ENCODE measurements at places on chromosomes 13 and 19.

- no peak for DNase-seq
These were observed 1070.6 kb downstream of the PCDH9 start for GRCh38 chr13:66159511-66159910.

GRCh38 chr19:38559428-38560401, 58.0 kb downstream of the MAP4K1 start:
- DNase-seq = no peak

DNA sequence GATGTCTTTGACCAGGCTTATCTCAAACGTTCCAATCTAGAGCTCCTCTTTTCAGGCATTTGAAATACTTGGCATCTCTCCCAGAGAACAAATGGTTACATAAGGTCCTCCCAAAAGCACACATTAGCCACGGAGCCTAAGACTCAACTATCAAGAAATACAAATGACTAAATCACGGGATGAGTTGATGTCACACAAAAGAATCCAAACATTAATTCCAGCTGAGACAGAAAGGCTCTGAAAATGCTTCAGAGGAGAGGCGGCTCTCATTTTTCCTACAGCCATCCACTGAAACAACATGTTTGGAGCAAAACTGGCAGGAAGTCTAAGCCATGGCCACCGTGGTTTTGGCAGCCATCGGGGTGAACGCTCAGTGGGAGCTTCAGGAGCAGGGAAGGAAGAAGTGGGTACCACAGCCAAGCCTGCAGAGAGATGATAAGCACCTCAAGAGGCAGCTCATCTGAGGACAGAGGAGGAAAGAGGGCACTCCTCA, 122.5 kb downstream of the STK24 start:
- peak; percentile 87 for DNase-seq

GRCh38 chr19:2888731-2889224, 11.9 kb upstream of the ZNF57 start:
- DNase-seq = no peak

DNA sequence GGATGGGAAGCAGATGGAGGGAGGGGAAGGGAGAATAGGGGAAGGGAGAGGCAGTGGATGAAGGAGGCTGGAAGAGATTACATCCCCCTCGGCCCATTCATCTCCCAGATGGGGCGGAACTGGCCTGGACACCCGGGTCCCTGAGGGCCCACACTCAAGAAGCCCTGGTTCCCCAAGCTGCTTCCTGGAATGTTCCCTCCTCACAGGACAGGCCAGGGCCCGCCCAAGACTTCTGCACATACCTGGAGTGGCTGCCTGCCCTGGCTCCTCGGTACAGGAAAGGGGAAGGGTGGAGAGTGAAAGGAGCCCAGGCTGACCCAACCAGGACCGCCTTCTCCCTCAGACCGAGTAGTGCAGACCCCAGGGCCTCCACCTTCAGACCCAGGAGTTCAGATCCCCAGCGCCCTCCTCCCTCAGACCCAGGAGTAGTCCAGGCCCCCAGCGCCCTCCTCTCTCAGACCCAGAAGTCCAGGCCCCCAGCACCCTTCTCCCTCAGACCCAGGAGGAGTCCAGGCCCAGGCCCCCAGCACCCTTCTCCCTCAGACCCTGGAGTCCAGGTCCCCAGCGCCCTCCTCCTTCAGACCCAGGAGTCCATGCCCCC, 489 bp downstream of the NTF4 start:
- no peak for DNase-seq

- DNase-seq = no peak
These were observed 208.3 kb upstream of the NBEA start for GRCh38 chr13:34733721-34734120.

- DNase-seq = no peak
These were observed 52.8 kb downstream of the RUBCNL start for GRCh38 chr13:46334035-46334822.

DNA sequence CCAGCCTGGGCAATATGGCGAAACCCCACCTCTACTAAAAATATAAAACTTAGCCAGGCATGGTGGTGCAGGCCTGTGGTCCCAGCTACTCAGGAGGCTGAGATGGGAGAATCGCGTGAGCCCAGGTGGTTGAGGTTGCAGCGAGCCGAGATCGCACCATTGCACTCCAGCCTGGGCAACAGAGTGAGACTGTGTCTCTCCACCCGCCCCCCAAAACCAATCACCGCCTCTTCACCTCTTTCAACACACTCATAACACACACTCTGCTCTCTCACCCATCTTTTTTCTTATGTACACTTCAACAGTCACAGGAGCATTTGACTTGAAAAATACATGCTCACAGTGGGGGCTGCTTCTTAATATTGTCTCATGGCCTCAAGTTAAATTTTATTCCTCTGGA, 76.8 kb downstream of the ESD start:
- no peak for DNase-seq

- DNase-seq = no peak
These were observed 16.6 kb downstream of the CKM start for GRCh38 chr19:45306040-45306439.

- DNase-seq = peak; percentile 80
These were observed 16.1 kb upstream of the MADCAM1 start for GRCh38 chr19:480016-480855.

DNA sequence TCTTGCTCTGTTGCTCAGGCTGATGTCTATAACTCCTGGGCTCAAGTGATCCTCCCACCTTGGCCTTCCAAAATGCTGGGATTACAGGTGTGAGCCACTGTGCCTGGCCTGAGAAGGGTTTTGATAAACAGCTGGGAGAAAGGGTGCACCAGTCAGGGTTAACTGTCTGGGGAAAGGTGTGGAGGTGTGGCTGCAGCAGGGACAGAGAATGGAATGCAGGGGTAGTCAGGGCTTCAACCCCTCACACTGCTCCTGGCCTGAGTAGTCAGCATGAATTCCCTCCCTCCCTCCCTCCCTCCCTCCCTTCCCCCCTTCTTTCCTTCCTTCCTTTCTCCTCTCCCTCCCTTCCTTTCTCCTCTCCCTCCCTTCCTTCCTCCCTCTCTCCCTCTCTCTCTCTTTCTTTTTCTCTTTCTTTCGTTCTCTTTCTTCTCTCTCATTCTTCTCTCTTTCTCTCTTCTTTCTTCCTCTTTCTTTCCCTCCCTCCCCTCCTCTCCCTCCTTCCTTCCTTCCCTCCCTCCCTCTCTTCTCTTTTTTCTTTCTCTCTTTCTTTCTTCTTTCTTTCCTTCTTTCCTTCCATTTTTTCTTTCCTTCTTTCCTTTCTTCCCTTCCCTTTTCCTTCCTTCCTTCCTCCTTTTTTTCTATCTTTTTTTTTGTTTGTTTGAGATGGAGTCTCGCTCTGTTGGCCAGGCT, 16.0 kb downstream of the MYO1F start:
- no peak for DNase-seq

GRCh38 chr19:49017041-49017665, at the start of gene LHB:
TSS of gene LHB (minus strand) at chr19:49017091. CDS start at chr19:49017081, 10 bp downstream.
- DNase-seq = no peak

GRCh38 chr13:102945324-102945815, 99.5 kb downstream of the ERCC5 start:
- no peak for DNase-seq

DNA sequence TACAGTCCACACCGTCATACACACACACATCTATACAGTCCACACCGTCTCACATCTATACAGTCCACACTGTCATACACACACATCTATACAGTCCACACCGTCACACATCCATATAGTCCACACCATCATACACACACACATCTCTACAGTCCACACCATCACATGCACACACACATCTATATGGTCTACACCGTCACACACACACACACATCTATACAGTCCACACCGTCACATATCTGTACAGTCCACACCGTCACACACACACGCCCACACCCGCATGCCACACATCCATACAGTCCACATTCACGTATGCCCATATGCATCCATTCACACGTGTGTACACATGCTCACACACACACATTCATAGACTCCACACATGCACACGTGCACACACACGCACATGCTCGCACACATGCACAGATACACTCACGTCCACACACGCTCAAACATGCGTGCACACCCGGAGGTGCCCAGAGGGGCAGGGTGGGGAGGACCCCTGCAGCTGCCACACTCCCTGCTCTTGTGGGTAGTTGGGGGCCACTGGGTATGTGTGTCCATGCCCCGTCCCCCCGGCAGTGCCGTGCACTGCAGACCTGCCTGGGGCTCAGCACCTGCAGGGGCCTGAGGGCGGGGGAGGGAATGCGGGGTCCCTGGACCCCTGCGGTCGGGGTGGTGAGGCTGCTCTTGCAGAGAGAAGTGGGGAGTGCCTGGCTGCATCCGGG, 29.2 kb downstream of the PIAS4 start:
- no peak for DNase-seq

All from cerebellum (tissue), 4 donors.